HCT116 (cell line): ENCODE measurements at places on chromosomes 2 and 18. TPM values are rescaled to one million over a fixed set of nuclear protein-coding genes. Genes with fewer than 3 reads are reported as not detected.

DNA sequence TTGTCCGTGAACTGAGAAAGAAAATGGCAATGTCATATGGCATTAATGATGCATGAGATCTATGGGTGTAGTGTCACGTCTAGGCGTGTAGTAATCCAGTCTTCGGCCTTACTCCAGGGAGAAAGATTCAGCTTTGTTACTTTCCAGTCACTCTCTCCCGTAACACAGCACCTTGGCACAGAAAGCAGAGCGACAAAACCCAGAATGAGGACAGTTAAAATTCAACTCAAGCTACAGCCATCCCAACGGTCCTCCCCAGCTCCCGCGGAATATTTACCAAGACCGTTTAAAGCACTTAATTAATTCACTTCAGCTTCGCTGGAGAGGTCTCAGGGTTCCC is 797 bp upstream of the CRIM1 start:
- H3K36me3 ChIP-seq = no peaks in the 10 kb centered on the region
- peak overlapping the region; percentile 83 for H3K4me3 ChIP-seq
- DNase-seq = no peak
- no peaks in the 10 kb centered on the region for H3K27me3 ChIP-seq
- peaks cover 48% of the 10 kb centered on the region for H3K4me1 ChIP-seq
- H3K27ac ChIP-seq = no peak overlapping the region; the same call in 1 of the 2 replicates

GRCh38 chr2:238655198-238655860 is 192.6 kb upstream of the TWIST2 start:
- H3K4me1 ChIP-seq = no peaks in the 10 kb centered on the region
- no peak overlapping the region for H3K4me3 ChIP-seq
- H3K27ac ChIP-seq = no peak overlapping the region
- no peaks in the 10 kb centered on the region for H3K27me3 ChIP-seq
- no peak for DNase-seq

FKBP1B gene
- total RNA-seq = 11.8 TPM

DNA sequence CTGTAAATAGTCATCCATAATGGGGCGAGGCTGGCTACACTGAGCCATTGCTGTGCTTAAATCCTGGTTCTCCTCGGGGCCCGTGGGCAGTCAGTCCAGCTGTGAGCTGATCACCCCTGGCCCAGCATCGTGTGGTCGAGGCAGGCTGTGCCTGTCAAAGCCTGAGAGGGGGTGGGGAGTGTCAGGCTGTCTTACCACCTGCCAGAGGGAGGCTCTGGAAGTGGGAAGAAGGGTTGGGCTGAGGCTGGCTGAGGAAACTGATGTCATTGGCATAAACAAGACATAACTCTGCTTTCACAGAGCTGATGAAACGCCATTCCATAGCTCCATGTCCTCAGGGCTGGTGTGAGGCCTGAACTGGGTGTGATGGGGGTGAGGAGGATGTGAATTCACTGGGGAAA is 49.7 kb downstream of the KLHL29 start:
- DNase-seq = no peak
- no peaks in the 10 kb centered on the region for H3K36me3 ChIP-seq
- no peak overlapping the region for H3K27ac ChIP-seq
- H3K27me3 ChIP-seq = no peaks in the 10 kb centered on the region
- H3K4me1 ChIP-seq = no peaks in the 10 kb centered on the region

- H3K4me1 ChIP-seq = no peaks in the 10 kb centered on the region
- H3K36me3 ChIP-seq = no peaks in the 10 kb centered on the region
- H3K4me3 ChIP-seq = no peak overlapping the region
- DNase-seq = no peak
- no peaks in the 10 kb centered on the region for H3K27me3 ChIP-seq
- no peak overlapping the region for H3K27ac ChIP-seq
Measured at GRCh38 chr18:80171054-80171872, 62.2 kb downstream of the ADNP2 start.

CREG2 gene
- 0.12 TPM for total RNA-seq
